ENCODE measurements at places on chromosomes 12 and 14.

- DNase-seq, result peak; percentile 95
These were observed at the start of gene KDM5A for GRCh38 chr12:389142-390096. Gene KDM5A (minus strand): TSS chr12:389320. CDS start chr12:389091, 229 bp downstream.

DNA sequence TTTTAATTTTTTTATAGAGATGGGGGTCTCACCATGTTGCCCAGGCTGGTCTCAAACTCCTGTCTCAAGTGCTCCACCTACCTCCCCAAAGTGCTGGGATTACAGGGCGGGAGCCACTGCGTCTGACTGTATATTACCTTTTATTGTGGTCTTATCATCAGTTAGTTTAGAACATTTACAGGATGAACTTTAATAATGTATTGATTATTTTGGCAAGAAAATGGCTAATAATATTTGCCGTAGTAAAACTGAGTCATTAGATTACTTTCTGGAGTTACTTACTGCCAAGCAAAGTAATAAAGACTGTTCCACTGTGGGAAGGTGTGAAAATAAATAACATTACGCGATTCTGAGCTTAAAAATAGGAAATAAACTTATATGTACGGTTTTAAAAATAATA, 21.9 kb upstream of the KDM2B start:
- no peak for DNase-seq

- DNase-seq, result no peak
These were observed 31.2 kb upstream of the PLEKHG6 start for GRCh38 chr12:6279256-6279628.

- DNase-seq, result no peak
These were observed 872 bp downstream of the VSX2 start for GRCh38 chr14:74239848-74240793.

GRCh38 chr14:24241829-24242443, 487 bp downstream of the TINF2 start:
- DNase-seq, result peak; percentile 94

GRCh38 chr12:68140556-68140955, 19.0 kb downstream of the IFNG start:
- DNase-seq, result no peak

GRCh38 chr12:10065241-10065640, 33.5 kb downstream of the CLEC1A start:
- DNase-seq, result no peak

- no peak for DNase-seq
These were observed 3.1 kb downstream of the LRFN5 start for GRCh38 chr14:41609704-41610183.

DNA sequence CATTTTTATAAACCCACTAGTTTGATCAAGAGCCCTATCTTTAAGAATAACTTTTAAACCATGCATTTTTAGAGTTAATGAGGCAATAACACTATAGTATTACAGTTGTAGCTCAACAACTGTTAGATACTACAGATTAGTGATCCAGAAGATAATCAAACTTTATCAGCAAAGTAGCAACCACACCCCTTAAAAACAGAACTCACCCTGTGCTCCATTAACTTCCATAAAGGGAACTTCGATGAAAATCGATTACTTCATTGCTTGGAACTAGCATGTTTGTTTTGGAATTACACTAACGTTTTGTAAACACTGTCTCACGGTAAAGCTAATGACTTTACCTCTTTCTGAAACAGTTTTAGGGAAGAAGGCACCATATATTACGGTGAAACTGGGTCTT, 1.4 kb downstream of the SGPP1 start:
- DNase-seq, result no peak

DNA sequence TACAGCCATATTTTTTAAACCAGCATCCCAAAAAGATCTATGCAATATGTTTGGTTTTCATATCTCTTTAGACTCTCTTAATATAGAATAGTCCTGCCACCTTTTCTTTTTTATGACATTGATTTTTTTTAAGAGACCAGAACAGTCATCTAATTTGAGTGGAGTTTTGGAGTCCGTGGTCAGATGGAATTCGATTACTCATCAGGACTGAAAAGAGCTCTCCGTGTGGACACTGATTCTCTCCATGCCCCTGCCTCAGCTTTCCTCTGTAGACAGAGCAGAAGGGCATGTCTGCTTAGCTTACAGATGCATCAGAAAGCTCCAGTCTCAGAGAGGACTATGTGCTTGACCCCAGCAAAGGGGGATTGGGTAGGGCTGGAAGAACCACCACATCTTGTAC, 27.8 kb downstream of the SMCO2 start:
- DNase-seq, result peak; percentile 59

DNA sequence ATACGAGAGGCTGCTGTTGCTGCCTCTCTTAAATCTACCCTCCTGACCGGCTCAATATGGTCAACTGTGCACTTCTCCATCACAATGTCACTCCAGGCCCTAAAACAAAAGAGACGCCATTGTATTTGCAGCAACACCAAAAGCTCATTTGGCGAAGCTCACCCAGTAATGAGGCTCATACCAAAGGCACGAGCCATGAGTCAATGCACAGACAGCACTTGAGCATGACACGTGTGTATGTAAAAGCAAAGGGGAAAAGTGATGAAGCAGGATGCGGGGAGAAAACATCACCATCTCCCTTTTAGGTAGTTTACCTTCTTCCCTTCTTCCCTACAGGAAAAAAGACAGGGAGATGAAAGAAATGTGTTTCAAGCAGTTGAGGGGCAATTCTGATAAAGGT, 150.3 kb downstream of the FOXN3 start:
- peak; percentile 25 for DNase-seq

DNA sequence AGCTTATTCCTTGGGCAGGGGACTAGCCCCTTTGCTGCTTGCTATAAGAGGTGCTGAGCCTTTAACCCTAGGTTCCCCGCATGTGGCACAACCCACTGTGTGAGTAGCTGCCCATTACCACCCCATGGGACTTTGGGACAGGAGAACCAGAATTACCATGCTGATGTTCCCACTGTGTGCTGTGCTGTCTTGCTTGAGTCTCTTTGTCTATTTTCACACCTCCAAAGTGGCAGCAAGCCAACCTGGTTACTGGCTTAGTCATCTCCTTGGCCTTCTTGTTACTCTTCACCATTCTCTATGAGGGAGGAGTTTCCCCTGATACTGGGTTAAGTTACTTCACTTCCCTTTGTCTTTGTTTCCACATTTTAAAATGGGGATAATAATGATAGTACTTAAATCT, 73.4 kb upstream of the ETV6 start:
- DNase-seq, result no peak

- no peak for DNase-seq
These were observed 120.4 kb upstream of the CNOT2 start for GRCh38 chr12:70122804-70123203.

DNA sequence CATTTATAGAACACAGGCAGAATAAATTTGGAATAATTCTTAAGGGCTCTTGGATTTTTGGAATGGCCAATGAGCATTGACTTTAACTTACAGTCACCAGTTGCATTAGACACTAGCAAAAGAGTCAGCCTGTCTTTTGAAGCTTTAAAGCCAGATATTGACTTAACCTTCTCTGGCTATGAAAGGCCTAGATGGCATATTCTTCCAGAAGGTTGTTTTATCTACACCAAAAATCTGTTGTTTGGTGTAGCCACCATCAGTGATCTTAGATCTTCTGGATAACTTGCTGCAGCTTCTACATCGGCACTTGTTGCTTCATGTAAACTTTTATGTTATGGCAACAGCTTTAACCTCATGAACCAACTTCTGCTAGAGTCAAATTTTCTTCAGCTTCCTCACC, 10.4 kb downstream of the PCNX1 start:
- DNase-seq, result no peak

- no peak for DNase-seq
These were observed 51.8 kb downstream of the PPP2R5C start for GRCh38 chr14:101813171-101813759.

DNA sequence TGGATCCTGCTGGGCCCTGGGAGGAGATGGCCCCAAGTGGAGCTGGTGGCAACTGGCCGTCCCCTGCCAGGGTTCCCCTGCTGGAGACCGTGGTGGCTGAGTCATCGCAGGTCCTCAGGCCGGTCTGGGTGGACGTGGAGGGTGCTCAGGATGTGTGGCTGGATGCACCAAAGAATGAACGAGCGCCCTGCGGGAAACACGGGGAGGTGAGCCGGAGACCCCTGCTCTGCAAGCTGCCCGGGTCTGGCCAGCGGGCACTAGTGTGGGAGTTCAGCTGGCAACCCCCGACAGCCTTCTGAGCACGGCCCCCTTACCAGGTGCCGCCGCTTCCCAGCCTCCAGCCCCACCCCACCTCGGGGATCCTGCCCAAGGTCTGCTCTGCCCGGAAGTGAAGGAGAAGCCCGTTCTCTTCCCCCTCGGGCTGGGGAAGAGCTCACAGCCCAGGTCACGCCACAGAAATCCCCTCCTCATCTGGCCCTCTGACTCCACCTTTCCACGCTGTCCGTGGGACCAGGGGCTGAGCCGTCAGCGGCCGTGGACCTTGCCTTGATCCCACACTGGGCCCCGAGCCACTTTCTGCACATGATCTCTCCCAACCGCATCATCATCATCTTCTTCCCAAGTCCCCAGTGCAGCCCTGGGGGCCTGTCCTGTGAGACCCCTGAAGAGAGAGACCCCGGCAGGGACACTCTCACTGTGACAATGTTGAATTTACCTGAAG, 165.5 kb downstream of the KIF26A start:
- DNase-seq, result no peak

DNA sequence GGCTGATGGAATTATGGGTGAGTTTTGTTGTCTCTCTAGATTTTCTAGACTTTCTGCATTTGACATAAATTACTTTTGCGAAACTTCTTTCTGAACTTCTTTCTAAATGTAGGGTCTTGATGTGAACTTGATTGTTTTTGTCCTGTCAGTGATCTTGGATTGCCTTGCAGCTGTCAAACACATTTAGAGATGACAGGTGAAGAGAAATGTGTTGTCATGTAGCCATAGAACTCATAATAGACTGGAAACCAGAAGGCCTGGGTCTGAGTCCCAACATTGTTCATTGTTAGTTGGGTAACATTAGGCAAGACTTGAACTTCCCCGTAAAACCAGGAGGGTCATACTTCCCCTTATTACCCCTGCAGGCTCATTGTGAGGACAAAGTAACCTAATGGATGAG, 109.0 kb downstream of the LRIG3 start:
- DNase-seq, result no peak

Data from RKO (cell line).